BE2C (cell line): ENCODE measurements at places on chromosomes 13 and 19.

DNA sequence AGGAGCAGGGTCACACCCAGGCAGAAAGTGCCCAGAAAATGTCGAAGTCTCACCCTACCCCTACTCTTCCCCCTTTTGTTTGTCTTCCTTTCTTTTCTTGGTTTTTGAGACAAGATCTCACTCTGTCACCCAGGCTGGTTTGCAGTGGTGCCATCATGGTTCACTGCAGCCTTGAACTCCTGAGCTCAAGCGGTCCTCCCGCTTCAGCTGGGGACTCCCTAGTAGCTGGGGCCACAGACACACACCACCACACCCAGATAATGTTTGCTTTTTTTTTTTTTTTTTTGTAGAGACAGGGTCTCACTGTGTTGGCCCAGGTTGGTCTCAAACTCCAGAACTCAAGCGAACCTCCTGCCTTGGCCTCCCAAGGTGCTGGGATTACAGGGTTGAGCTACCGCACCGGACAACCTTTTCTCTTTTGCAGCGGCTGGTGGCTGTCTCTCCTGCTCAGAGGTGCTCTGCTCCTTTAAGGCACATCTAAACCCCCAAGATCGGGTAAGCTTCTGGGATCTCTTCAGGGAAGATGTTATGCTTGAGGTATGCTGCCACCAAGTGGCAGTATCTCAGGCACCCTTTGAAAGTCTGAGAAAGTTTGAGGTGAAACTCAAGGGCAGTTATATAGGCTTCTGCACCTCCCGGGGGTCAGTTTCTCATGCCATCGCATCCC lies 22.4 kb upstream of the EBI3 start:
- no peak for DNase-seq

DNA sequence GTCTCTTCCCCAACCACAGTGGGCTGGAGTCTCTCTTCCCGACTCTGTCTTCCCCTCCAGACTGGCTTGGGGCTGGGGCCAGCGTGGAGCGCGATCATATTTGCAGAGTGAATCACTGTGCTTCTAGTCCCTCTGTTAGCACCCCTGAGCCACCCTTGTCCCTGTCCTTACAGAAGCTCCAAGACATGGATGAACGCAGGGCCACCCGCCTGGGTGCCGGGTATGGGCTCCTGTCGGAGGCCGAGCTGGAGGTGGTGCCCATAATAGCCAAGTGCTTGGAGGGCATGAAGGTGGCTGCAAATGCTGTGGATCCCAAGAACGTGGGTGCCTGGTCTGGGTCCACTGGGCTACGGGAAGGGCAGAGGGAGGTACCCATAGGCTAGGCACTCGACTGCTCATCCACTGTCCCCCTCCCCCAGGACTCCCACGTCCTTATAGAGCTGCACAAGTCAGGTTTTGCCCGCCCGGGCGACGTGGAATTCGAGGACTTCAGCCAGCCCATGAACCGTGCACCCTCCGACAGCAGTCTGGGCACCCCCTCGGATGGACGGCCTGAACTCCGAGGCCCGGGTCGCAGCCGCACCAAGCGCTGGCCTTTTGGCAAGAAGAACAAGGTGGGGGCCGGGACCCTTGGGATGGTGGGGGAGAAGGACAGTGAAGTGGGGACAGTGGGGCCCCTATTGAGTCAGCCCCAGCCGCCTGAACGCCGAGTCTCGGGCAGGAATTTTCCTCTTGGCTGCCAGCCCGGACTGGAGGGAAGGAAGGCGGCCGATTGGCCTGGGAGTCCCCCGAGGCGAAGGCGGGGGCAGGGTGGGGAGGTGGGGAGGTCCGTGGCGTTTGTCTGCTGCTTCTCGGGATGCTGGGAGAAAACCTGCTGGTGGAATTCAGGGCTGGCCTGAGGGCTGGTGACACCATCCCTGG lies 5.2 kb downstream of the TRIP10 start:
- peak; percentile 76 for DNase-seq

GRCh38 chr19:38932425-38933179 lies 1.9 kb downstream of the MRPS12 start:
- peak; percentile 56 for DNase-seq

- no peak for DNase-seq
These were observed 19.8 kb upstream of the ZNF91 start for GRCh38 chr19:23415034-23415433.

DNA sequence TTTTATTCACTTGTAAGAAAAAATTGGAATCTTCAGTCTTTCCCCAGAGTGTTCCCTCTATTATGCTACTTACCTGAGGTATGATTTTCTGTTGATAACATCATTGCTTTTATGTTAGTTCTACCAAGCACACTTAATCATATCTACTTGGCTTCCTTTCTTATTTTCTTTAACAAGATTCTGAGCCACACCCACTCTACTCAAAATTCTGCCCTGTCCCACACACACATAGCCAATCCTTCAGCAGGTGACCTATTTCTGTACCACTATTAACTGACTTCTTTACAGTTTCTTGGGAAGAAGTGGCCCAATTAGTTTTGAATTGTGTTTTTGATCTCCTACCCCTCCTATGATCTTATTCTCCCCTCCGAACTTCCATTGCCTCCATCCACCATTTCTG lies 215.7 kb downstream of the PCDH9 start:
- no peak for DNase-seq

DNA sequence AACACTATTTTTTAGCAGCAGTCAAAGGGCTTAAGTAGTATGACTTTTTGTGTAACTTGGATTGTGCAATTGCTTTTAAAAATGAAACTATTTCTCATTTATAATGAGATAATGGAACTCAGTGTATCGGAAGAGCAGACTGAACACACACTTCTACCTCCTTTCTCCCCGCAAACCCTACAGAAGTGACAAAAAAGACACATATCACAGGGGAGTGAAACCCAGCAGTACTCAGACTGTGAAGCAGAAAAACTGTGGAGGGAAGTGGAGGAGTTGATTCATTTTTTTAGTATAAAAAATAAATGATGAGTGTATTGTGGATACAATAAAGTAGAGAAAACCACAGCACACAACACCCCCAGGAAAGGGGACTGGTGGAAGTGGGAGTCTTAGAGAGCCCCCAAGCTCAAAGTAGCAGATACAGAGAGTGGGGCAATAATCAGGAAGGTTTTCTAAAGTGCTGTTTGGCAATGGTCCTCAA lies 9.7 kb downstream of the LPAR6 start:
- no peak for DNase-seq

DNA sequence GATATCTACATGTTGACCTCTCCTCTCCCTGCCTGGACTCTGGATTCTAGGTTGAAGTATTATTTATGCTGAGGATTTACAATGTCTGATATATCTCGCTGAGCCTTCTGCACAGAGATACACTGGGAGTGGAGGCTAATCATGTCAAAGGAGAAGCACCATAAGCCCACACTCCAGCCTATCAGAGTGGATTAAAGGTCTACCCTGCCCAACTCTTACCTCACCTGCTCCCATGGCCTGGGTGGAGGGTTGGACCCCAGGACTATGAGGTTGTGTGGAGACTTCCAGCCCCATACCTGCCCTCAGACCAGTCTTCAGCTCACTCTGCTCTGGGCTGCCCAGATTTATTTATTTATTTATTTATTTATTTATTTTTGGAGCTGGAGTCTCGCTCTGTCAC lies 15.4 kb downstream of the OR10H4 start:
- DNase-seq, result no peak

- DNase-seq, result no peak
These were observed 13.6 kb upstream of the HMGB1 start for GRCh38 chr13:30479154-30479882.

DNA sequence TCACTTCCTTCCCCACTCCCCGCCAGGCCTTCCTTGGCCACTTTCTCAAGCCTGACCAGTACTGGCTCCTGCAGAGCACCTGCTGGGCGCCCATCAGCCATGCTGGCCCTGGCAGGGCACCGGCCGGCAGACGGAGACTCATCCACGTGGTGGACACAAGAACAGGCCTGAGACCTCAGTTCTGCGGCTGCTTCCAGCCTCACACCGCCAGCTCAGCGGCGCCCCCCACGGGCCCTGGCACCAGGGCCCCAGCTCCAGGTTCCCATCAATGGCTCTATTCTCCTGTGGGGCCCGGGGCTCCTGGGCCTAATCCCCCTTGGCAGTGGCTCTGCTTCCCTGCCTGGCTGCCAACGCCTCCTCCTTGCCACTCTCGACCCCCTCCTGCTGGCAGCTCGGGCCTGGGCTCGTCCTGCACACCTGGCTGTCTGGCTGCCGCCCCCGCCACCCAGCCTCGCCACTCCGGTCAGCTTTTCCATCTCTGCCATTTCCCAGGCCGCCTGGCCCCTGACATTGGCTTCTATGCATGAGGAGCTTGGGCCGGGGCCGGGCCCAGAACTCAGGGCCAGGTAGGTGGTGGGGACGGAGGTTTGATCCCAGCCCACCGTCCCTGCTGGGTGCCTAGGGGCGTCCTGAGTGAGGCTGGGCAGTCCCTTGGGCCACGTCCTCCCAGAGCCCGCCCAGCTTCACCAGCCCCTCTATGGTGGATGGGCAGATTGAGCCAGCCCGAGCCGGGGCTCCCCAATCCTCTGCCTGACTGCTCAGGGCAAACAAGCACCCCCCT lies 6.2 kb downstream of the NDUFA11 start:
- DNase-seq, result no peak

- no peak for DNase-seq
These were observed 108.3 kb downstream of the SLITRK5 start for GRCh38 chr13:87779426-87779825.

- DNase-seq, result no peak
These were observed 9.6 kb upstream of the LYPD5 start for GRCh38 chr19:43811837-43812236.

DNA sequence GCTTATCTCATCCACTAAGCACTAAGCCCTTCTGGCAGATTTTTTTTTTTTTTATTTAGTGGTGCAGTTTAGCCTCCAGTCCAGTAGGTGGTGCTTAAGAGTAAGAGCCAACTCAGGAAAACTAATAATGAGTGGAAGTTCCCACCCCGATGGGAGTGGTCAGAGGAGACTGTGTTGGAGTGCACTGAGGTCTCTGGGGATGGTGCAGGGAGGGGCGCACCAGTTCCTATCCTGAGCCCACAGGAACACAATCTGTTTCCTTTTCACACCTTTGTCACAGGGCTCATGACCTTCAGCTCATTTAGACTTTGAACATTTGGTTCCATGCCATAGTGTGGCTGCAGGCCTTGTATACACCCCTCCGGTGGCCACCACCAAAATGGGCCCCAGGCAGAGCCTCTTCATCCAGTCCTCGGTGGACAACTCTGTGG lies 367.4 kb downstream of the SPRY2 start:
- DNase-seq, result peak; percentile 61

- no peak for DNase-seq
These were observed 3.8 kb downstream of the SLC8A2 start for GRCh38 chr19:47467914-47468313.
